Aorta (tissue), 5 donors: ENCODE measurements at places on chromosomes 1 and 21. TPM values are rescaled to one million over a fixed set of nuclear protein-coding genes. Genes with fewer than 3 reads are reported as not detected.
A peak's percentile ranks its signal among the peaks of the same experiment; 100 is the strongest.

GRCh38 chr21:16468184-16468583 lies 738.4 kb downstream of the USP25 start:
- no peaks in the 10 kb centered on the region for H3K36me3 ChIP-seq
- no peak overlapping the region for H3K4me3 ChIP-seq
- DNase-seq: no peak
- H3K27me3 ChIP-seq: no peaks in the 10 kb centered on the region
- H3K4me1 ChIP-seq: no peaks in the 10 kb centered on the region
- H3K27ac ChIP-seq: no peak overlapping the region

DNA sequence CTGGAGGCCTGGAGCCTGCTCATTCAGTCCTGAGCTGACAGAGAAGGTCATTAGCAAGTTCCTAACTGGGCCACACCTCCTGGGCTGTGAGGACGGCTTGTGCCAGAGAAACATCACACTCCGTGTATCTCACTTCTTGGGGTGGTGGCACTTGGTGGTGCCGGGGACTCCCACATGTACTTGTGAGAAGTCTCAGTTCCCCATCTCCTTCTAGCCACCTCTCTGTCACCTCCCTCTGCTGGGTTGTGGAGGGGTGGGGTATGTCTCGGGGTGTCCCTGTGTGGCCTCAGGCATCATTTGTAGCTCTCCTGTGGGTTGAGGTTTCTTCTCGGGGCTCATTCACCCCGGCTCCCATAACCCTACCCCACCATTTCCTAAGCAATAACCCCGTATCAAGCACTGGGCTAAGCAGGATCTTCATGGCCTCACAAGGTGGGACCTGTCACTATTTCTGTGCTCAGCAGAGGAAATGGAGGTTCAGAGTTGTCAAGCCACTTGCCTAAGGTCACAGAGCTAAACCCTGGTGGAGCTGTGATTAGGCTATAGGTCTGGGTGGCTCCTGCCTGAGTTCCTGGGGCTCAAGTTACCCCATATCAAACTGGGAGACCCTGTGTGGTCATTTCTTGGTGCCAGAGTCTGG lies 62.5 kb downstream of the UBIAD1 start:
- H3K36me3 ChIP-seq: no peaks in the 10 kb centered on the region
- no peak overlapping the region for H3K27ac ChIP-seq
- H3K27me3 ChIP-seq: no peaks in the 10 kb centered on the region

- peaks cover 1% of the 10 kb centered on the region for H3K27me3 ChIP-seq
- no peaks in the 10 kb centered on the region for H3K4me1 ChIP-seq
- H3K27ac ChIP-seq: no peak overlapping the region
- no peaks in the 10 kb centered on the region for H3K36me3 ChIP-seq
- no peak overlapping the region for H3K4me3 ChIP-seq
These were observed 5.8 kb upstream of the LORICRIN start for GRCh38 chr1:153253693-153254092.

- no peak for DNase-seq
- no peak overlapping the region for H3K27ac ChIP-seq
- H3K36me3 ChIP-seq: no peaks in the 10 kb centered on the region
- H3K4me3 ChIP-seq: no peak overlapping the region
These were observed 180.4 kb downstream of the FOXD2 start for GRCh38 chr1:47618222-47618720.

GRCh38 chr1:203324105-203325025 lies 19.0 kb downstream of the BTG2 start:
- no peak overlapping the region for H3K27ac ChIP-seq
- no peaks in the 10 kb centered on the region for H3K27me3 ChIP-seq
- no peaks in the 10 kb centered on the region for H3K36me3 ChIP-seq
- DNase-seq: peak; percentile 67

GRCh38 chr1:84116558-84116957 lies 27.5 kb upstream of the PRKACB start:
- no peak for DNase-seq
- no peaks in the 10 kb centered on the region for H3K27me3 ChIP-seq
- no peaks in the 10 kb centered on the region for H3K4me1 ChIP-seq
- H3K27ac ChIP-seq: no peak overlapping the region
- H3K36me3 ChIP-seq: no peaks in the 10 kb centered on the region

- no peaks in the 10 kb centered on the region for H3K27me3 ChIP-seq
- peaks cover 4% of the 10 kb centered on the region for H3K36me3 ChIP-seq
- no peak for DNase-seq
- no peak overlapping the region for H3K4me3 ChIP-seq
- no peak overlapping the region for H3K27ac ChIP-seq
These were observed 77.7 kb downstream of the LRRC8C start for GRCh38 chr1:89710498-89711139.

- no peaks in the 10 kb centered on the region for H3K27me3 ChIP-seq
- no peak overlapping the region for H3K4me3 ChIP-seq
- DNase-seq: no peak
- no peak overlapping the region for H3K27ac ChIP-seq
- peaks cover 2% of the 10 kb centered on the region for H3K36me3 ChIP-seq
These were observed 11.7 kb downstream of the LBR start for GRCh38 chr1:225415967-225416745.

GRCh38 chr1:205676597-205676996 lies 3.7 kb downstream of the SLC45A3 start:
- no peaks in the 10 kb centered on the region for H3K36me3 ChIP-seq
- DNase-seq: no peak
- H3K4me1 ChIP-seq: peaks cover 4% of the 10 kb centered on the region
- H3K27ac ChIP-seq: no peak overlapping the region
- no peak overlapping the region for H3K4me3 ChIP-seq

The TTF2 gene
- total RNA-seq: 12.5 TPM

The VANGL2 gene
- 4.4 TPM for total RNA-seq

The C4BPA gene
- total RNA-seq: not detected
